IMR-90 (cell line): ENCODE measurements at places on chromosomes 13 and 19. TPM values are rescaled to one million over a fixed set of nuclear protein-coding genes. Genes with fewer than 3 reads are reported as not detected.

Gene ZNF256
- polyA plus RNA-seq, result 2.3 and 3.0 TPM in 2 replicates

DNA sequence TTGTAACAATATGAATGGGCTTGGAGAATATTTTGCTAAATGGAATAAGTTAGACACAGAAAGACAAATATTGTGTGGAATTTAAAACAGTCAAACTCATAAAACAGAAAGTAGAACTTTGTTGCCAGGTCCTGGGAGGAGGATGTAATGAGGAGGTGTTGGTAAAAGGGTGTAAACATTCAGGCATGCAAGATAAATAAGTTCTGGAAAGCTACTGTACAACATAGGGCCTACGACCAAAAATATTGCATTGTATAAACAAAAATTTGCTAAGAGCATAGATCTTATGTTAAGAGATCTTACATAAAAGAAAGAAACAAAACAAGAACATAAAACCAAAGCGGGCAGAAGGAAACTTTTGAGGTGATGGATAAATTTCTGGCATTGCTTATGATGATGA, 1907.8 kb upstream of the PCDH20 start:
- peak; percentile 6 for DNase-seq

- no peak for DNase-seq
These were observed 114.1 kb downstream of the DACH1 start for GRCh38 chr13:71752775-71753513.

Gene ALOX5AP
- polyA plus RNA-seq, result 0.62 and 0.63 TPM in 2 replicates

Gene SHISA2
- polyA plus RNA-seq, result not detected in 2 replicates

Gene GNA15
- 0.04 TPM in 1 of 2 replicates, not detected in the other for polyA plus RNA-seq
